Left renal cortex interstitium (tissue), 4 donors: ENCODE measurements at places on chromosomes 2 and 18. TPM values are rescaled to one million over a fixed set of nuclear protein-coding genes. Genes with fewer than 3 reads are reported as not detected.

- no peak for DNase-seq
Observed at GRCh38 chr18:6614952-6615351, 114.6 kb upstream of the ARHGAP28 start.

DNA sequence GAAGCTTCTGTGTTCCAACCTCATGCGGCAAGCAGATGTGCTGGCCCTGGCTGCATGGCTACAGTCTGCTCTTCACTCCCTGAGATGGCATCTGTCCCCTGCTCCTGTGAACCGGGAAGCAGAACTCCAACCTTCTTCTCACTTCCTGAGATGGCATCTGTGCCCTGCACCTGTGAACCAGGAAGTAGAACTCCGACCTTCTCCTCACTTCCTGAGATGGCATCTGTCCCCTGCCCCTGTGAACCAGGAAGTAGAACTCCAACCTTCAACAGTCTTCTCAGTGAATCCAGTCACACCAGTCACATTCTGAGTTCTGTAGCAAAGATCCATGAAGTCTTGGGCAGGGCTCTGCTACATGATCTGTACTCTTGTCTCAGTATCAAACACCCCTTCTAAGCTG, 887.2 kb upstream of the KLHL29 start:
- no peak for DNase-seq

DNA sequence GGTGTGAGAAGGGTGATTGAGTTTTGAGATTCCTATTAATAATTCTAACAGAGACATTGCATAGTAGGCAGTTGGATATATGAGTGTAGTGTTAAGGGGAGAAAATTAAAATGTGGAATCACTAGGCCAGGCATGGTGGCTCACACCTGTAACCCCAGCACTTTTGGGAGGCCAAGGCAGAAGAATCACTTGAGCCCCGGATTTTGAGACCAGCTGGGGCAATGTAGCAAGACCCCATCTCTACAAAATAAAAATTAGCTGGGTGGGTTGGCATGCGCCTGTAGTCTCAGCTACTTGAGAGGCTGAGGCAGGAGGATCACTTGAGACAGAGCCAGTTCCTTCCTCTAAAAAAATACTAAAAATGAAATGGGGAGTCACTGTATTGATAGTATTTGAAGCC, 150.6 kb downstream of the MCFD2 start:
- no peak for DNase-seq

GRCh38 chr2:43142921-43143438, 83.4 kb downstream of the ZFP36L2 start:
- no peak for DNase-seq

DNA sequence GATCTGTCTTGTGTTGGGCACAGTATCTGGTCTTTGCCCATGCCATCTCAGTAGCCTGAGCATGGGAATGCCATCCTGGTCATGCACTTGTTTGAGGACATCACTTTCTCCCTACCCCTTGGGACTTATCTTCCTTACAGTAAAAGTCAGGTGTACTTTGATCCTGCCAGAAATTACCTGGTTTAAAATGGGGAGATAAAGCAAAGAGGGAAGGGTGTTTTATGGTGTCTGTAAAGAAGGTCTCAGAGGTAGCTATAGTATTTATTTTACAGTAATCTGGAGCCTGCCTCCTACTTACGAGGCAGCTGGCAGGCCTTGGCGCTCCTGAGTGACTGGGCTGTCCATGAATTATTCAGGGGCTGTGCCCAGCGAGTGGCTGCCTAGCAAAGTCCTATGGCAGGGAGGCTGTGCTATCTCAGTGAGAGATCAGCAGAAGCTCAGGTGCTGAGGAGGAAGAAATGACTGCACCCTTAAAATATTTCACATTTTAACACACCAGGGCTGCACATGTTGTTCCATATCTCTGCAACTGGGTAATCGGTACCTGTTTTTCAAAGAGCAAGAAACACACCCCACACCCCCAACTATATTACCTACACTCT, 93.9 kb downstream of the SPTBN1 start:
- no peak for DNase-seq

GRCh38 chr18:79631096-79631507, 48.5 kb upstream of the CTDP1 start:
- DNase-seq = no peak

- DNase-seq = no peak
Observed at GRCh38 chr18:23809415-23809814, 120.2 kb downstream of the LAMA3 start.

- no peak for DNase-seq
Observed at GRCh38 chr2:129884221-129884786, 95.2 kb upstream of the RAB6C start.

- no peak for DNase-seq
Observed at GRCh38 chr2:49123600-49123999, 30.7 kb downstream of the FSHR start.

DNA sequence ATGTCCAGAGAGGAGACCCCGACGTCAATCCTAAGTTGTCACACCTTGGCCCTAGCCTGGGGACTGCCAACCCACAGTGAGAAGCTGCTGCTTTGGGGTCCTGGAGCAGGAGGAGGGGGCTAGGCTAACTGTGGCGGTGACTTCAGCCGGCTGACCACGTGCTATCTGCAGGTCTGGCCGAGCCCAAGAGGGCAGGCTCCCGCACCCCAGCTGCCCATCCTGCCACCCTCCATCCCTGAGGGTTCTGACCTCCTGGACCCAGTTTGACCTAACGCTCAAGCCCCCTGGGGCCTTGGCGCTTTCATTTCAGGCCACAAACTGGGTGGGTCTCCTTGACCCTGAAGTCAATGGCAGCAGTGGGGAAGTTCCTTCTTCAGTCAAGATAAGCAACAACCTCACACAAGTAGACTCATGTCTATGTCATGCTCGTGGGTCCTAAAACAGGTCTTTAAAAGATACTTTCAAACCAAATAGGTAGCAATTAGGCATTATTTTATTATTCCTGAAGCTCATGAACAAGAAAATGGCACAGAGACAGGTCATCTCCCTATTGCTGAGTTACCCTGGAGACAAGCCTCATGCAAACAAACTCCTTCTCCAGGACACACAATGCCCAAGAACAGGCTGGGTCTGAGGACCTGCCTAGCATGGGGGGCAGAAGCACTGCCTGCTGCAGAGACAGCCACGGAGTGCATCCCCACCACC, 2.3 kb downstream of the HES6 start:
- no peak for DNase-seq

DNA sequence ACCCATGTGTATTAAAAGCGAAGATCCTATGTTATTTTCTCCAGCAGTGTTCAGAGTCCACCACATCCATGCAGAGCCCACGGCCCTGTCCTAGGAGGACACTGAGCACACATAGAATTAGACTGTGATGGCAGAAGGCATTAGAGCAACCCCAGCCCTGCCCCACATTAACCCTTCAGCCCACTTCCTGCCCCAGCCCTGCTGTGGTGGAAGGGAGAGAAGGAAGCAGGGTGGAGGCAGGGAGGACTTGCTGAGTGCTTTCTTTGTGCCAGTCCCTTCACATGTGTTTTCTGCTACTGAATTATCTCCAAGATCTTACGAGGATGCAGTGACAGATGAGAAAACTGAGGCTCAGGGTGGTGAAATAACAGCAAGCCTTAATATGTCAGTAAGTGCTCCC, 339.0 kb downstream of the SMAD2 start:
- DNase-seq = no peak

DNA sequence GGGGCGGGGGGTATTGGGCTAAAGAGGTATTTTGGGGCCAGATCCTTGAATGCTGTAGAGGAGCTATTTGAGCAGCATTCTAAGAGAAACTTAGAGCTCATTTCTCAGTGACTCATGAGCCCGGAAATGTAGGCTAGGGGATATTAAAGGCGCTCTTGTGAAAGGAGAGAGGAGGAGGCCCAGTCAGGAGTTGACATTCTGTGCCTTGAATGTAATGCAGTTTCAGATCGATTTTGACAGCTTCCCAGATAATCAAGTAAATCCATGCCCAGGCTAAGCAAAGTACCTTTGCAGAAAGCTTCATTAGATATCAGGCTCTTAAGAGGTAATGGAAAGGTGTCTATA, 1.5 kb downstream of the CAB39 start:
- no peak for DNase-seq

- DNase-seq = no peak
Observed at GRCh38 chr2:127565261-127566138, 30.0 kb downstream of the MYO7B start.

DNA sequence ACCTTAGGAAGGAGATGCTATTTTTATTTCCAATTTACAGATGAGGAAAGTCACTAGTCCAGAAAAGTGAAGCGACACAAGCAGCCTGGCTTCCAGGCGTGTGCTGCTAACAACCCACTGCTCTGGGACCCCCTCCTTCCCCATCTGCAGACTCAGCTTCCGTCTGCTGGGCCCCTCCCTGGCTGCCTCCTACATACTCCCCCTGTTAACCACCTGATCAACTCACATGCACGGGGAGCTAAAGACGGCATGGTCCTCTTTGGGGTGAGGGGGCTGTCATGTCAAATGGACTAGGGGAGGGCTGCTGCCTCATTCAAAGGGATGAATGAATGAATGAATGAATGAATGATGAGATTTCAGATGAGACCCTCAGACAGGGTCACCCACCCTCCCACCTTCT, 184.2 kb downstream of the CTIF start:
- DNase-seq = no peak

- DNase-seq = no peak
Observed at GRCh38 chr2:86243272-86243671, 44.0 kb downstream of the MRPL35 start.

DNA sequence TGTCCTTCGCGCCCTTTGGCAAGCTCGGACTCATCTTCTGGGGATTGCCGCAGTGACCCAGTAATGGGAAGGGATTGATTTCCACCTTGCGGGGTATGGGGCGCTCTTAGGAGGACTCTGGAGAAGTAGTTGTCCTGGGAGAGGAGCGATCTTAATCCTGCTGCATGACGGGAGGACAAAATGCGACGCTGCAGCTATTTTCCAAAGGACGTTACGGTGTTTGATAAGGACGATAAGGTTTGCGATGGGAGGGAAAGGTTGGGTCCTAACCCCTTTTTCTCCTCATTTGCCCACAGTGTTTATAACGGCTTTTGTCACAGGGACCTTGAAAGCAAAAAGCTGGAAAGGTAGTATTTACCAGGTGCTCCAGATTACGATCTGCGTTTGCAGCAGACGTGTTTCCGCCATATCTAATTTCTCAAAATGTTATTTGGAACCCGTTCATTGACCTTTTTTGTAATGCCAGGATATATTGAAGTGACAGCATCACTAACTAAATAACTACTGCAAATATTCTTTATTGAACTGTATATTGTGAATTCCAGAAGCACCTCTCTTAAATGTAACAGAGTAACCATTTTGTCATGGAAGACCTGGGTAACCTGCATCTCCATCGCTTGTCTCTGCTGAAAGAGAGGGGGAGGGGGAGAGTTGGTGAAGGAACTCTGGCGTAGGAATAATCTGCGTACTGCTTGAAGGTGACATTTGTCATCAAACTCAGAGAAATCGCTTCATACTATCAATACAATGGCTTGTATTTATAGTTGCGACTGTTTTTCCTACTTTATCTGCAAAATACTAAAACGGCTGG, 590 bp downstream of the MDH1 start:
- DNase-seq = peak; percentile 6

DNA sequence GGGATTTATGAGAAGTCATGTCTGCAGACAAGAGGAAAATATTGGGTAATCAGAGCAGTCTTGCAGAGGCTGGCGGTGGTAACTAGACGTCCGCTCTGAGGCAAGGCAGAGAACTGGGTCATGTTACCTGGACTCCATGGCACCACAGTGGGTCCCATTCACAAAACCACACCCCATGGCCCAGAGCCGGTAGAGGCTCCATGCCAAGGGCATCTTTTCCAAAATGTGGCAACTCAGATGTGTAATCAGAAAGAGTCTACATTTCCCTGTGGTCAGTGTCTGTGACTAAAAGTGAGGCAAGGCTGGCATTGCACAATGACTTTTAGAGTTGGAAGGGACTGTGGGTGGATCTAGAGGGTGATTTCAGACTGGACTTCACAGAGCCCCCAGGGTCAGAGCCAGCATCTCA, 113.1 kb downstream of the MREG start:
- DNase-seq = no peak

GRCh38 chr18:55735199-55735855, 147.3 kb upstream of the TCF4 start:
- no peak for DNase-seq

GRCh38 chr2:227996366-227996765, 124.9 kb downstream of the DAW1 start:
- DNase-seq = no peak

DNA sequence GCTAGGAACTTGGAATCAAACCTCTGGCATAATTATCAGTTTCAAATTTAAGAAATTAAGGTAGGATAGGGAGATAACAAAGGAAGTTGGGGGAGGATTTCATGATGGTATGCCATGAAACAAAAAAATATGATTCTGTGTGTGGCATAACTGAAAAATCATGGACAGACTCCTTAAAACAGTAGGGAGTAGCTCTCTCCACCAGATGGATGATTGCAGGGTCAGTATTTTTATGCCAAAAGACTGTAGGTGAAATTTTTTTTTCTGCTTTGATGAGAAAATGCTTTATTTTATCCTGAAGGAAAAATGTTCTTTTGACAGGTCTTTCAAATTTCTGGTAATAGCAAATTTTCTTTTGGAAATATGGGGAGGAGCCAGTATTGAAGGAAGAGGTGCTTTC, 94.3 kb downstream of the TRABD2A start:
- no peak for DNase-seq

DNA sequence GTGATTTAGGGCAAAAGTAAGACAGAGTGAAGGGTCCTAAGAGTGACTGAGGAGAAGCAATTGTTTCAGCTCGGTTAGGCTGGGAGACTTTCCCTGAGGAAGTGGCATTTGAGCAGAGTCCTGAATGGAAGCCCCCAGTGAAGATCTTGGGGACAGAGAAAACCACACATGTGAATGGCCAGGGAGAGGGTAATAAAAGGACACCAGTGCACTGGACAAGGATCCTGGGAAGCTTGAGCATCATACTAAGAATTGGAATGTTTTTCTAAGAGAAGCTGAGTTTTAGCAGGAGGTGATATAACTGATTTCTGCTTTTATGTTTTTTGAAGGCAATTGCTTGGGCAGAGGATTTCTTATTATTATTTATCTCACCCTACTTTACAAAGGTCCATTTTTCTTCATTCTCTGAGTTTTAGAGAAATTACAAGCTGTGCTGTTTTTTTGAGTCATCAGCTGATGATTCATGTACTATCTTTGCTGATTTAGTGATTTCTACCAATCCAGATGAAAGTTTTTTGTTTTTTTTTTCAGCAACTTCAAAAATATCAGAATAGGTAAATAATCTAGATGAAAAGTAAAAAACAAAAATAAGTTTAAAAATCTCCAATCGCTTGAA, 43.5 kb downstream of the MFSD6 start:
- DNase-seq = no peak

GRCh38 chr2:9106338-9107167, 100.1 kb upstream of the ASAP2 start:
- DNase-seq = no peak

GRCh38 chr2:46183426-46183825, 113.8 kb upstream of the EPAS1 start:
- DNase-seq = no peak

PUS10 gene
- 10.2 TPM for polyA plus RNA-seq

FMNL2 gene
- 92.9 TPM for polyA plus RNA-seq

MEP1B gene
- polyA plus RNA-seq = 0.20 TPM

SIGLEC15 gene
- polyA plus RNA-seq = 0.35 TPM

MSTN gene
- polyA plus RNA-seq = 3.6 TPM

ADGRF3 gene
- 3.6 TPM for polyA plus RNA-seq

KCTD1 gene
- 67.0 TPM for polyA plus RNA-seq

BOK gene
- polyA plus RNA-seq = 23.4 TPM

VIL1 gene
- 18.3 TPM for polyA plus RNA-seq

ANKRD30BL gene
- polyA plus RNA-seq = 1.4 TPM

SERPINB2 gene
- polyA plus RNA-seq = 0.27 TPM

LYPD6B gene
- 32.7 TPM for polyA plus RNA-seq

CRYGC gene
- not detected for polyA plus RNA-seq

ASB18 gene
- polyA plus RNA-seq = 0.09 TPM
